Activated T-helper 1 cell treated with anti-CD3 and anti-CD28 coated beads, Interleukin-12 subunit alpha, Interleukin-12 subunit beta, Interleukin-2, Interleukin-4 antibody, amounts not matched to agents 30 ng/mL and 10 ng/mL and 1 ng/mL, durations not matched to agents 14 hours and 24 hours and 36 hours (primary cell): ENCODE measurements at places on chromosomes 2 and 18.
A peak's percentile ranks its signal among the peaks of the same experiment; 100 is the strongest.

- H3K4me3 ChIP-seq, result no peak overlapping the region
- H3K4me1 ChIP-seq, result no peaks in the 10 kb centered on the region
- peaks cover 15% of the 10 kb centered on the region for H3K27me3 ChIP-seq
- no peaks in the 10 kb centered on the region for H3K36me3 ChIP-seq
- DNase-seq, result no peak
Measured at GRCh38 chr2:235945608-235946140, 222.5 kb downstream of the GBX2 start.

- H3K4me1 ChIP-seq, result peaks cover 43% of the 10 kb centered on the region
- H3K27me3 ChIP-seq, result peaks cover 2% of the 10 kb centered on the region
- no peak overlapping the region for H3K27ac ChIP-seq
Measured at GRCh38 chr18:13538630-13539029, 187.7 kb downstream of the FAM210A start.

GRCh38 chr18:22417496-22418188, at the start of gene CTAGE1:
Gene CTAGE1, minus strand, starts transcription at chr18:22417915. Its CDS starts 104 bp downstream, at chr18:22417811.
- H3K4me3 ChIP-seq, result no peak within 1 kb of the TSS
- H3K27me3 ChIP-seq, result no peaks in the 10 kb centered on the region
- no peak for DNase-seq
- H3K36me3 ChIP-seq, result no peaks in the 10 kb centered on the region
- H3K27ac ChIP-seq, result no peak within 1 kb of the TSS

DNA sequence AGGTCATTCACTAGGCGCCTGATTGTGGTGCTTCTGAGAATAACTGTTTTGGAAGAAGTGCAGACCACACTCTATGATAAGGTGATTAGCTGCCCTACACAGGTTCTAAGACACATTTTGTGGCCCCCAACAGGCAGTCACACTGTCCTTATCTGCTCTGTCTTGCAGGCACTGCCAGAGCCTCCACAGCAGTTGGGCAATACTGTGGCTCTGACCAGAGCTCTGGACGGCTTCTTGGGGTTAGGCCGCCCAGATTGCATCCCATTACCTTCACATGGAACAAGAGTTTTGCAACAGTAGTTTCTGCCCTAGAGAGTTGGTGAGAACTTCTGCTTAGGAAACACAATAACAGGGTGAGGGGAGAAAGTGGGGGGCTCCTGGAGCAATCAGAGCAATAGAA, 22.7 kb downstream of the RUFY4 start:
- H3K27ac ChIP-seq, result no peak overlapping the region
- DNase-seq, result no peak
- H3K4me1 ChIP-seq, result no peaks in the 10 kb centered on the region
- H3K27me3 ChIP-seq, result peaks cover 3% of the 10 kb centered on the region
- H3K4me3 ChIP-seq, result no peak overlapping the region

GRCh38 chr2:24225499-24226242, 50.8 kb downstream of the FAM228A start:
- H3K27ac ChIP-seq, result no peak overlapping the region
- peaks cover 2% of the 10 kb centered on the region for H3K36me3 ChIP-seq
- no peaks in the 10 kb centered on the region for H3K27me3 ChIP-seq
- DNase-seq, result no peak

DNA sequence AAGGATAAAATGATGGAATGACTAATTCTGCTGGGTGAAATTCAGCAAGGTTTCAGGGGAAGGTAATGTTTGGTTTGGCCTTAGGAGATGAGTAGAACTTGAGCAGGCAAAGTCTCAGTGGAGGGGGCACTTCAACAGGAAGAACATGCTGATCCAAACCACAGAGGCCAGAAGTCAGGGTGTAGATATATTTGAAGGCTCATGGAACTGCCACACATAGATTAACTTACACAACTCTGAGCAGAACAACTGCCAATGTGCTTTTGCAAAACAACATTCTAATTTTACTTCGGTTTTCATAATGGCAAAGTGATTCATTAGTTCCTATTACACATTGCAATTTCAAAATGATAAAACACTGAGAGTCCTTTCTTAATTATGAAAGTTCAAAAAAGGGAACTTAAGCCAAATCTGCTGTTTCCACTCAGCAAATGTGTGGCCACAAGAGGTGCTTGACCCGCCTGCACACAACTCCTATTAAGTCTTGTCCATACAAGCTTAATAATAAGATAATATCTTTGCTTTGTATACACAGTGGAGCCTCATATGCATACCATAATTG, 284.8 kb downstream of the MREG start:
- DNase-seq, result no peak
- H3K36me3 ChIP-seq, result no peaks in the 10 kb centered on the region
- H3K4me1 ChIP-seq, result no peaks in the 10 kb centered on the region
- no peak overlapping the region for H3K27ac ChIP-seq

DNA sequence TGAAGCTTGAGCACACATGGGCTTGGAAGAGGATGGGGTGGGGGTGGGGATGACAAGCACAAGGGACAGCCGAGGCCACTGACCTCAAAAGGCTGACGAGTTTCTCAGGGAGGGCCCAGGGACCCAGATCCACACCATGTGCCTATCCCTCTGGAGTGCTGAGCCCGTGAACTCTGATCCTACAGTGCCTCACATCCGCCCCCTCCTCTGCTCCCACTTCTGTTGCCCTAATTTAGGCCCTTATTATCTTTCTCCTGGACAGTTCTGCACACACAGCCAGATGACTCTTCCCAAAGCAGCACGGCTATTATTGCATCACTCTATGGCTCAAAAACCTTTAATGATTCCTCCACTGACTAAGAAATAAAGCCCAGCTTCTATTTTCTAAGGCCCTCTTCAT, 24.8 kb downstream of the CYRIA start:
- no peak for DNase-seq
- H3K4me1 ChIP-seq, result peaks cover 27% of the 10 kb centered on the region
- no peaks in the 10 kb centered on the region for H3K27me3 ChIP-seq
- no peaks in the 10 kb centered on the region for H3K36me3 ChIP-seq
- H3K27ac ChIP-seq, result no peak overlapping the region

DNA sequence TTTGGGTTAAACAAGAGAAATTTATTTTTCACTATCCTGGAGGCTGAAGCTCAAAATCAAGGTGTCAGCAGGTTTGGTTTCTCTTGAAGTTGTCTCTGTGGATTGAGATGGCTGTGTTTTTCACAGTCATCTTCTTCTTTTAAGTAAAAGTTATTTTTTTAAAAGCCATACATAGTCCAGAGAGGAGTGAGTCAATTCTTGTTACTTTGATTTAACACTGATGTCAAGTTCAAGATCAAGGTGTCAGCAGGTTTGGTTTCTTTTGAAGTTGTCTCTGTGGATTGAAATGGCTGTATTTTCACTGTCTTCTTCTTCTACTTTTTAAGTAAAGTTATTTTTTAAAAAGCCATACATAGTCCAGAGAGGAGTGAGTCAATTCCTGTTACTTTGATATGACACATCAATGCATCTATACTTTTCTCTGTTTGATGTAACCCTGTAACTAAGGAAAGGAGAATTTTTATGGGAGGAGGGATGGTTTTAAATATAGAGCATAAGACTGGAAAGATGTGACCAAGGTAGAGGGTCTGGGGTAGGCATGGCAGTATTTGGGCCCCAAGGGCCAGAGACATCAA, 22.5 kb upstream of the RASGRP3 start:
- no peak for DNase-seq
- H3K27ac ChIP-seq, result no peak overlapping the region
- no peak overlapping the region for H3K4me3 ChIP-seq

GRCh38 chr18:11984091-11984490, 2.8 kb downstream of the IMPA2 start:
- H3K27ac ChIP-seq, result no peak overlapping the region
- peaks cover 1% of the 10 kb centered on the region for H3K36me3 ChIP-seq
- H3K27me3 ChIP-seq, result peaks cover 10% of the 10 kb centered on the region
- DNase-seq, result no peak

DNA sequence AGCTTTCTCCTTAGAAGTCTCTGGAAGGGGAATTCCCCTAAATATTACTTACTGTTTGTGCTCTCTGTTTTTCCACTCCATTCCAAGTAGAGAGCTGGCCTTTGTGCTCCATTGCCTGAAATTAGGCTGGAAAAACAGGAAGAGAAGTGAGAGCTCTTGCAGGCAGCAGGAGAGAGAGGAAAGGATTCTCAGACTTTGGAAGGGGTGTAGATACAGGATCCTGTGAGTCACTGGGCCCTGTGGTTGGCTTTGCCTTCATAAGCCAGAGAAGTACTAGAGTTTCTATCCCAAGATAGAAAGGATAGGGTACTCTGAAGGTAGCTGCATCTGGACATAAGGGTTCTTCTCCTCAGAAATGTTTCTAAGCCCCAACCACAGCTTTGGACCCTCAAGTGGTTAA, 188.9 kb downstream of the CMPK2 start:
- no peaks in the 10 kb centered on the region for H3K4me1 ChIP-seq
- peaks cover 3% of the 10 kb centered on the region for H3K27me3 ChIP-seq
- no peaks in the 10 kb centered on the region for H3K36me3 ChIP-seq
- no peak overlapping the region for H3K4me3 ChIP-seq
- no peak overlapping the region for H3K27ac ChIP-seq

DNA sequence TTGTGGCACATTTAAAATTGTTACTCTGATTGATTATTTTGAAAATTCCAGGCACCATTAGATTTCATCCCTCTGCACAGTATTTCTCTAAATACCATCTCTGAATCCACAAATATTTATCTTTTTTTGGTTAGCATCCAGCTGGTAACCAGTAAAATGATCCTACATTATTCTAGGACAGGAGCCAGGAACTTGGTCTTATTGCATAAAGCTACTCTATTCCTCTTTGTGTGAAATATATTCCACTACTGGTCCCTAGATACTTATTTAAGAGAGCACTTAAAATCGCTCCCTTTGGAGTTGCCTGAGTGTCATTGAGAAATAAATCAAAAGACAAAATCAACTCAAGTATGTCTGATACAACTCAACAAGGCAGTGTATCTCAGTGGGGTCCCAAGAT, 7.4 kb upstream of the MBOAT2 start:
- H3K27ac ChIP-seq, result no peak overlapping the region
- peaks cover 15% of the 10 kb centered on the region for H3K27me3 ChIP-seq
- no peak overlapping the region for H3K4me3 ChIP-seq

DNA sequence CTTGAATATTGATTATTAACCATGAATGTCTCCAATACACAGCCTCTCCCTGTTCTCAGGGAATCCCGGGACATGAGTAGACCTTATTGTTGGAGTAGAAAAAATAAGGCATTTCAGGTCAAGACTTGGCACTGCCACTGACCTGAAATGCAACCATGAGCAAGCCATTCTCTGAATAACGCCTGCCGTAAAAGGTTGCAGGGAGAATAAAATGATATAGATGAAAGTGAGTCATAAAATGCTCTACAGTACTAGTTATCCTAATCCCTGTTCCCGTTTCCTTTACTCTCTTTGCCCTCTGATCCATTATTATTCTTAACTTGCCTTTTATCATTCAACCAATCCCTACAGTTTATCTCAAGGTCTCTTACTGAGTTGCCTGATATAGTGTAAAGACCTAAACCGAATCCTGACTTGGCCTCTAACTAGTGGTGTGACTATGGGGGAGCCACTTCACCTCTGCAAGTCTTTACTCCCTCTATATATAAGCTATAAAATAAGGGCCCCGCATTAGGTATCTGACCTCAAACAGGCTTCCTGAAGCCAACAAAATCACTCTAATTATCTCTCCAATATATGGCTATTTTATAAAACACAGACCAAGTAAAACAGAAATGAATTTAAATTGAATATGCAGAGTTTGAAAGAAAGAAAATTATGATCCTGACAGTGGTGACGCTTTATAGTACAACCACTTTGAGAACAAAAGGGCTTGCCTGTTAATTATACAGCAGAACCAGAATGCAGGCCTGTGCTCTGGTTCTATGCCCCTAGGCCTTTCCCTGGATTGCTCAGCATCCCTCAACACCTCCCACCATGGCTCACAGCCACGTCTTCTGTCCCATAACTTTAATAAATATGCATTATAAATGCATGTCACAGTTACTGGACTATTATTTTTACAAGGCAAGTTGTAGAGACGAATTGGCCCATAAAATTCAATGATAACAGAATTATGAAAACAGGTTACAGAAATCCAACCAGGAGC, 183.1 kb downstream of the STK39 start:
- H3K27ac ChIP-seq, result no peak overlapping the region
- no peak overlapping the region for H3K4me3 ChIP-seq
- H3K4me1 ChIP-seq, result no peaks in the 10 kb centered on the region
- DNase-seq, result no peak
- no peaks in the 10 kb centered on the region for H3K27me3 ChIP-seq
- H3K36me3 ChIP-seq, result peaks cover 20% of the 10 kb centered on the region

GRCh38 chr2:174025271-174026121, 60.3 kb upstream of the SP3 start:
- no peak for DNase-seq
- no peak overlapping the region for H3K27ac ChIP-seq
- H3K4me1 ChIP-seq, result no peaks in the 10 kb centered on the region

GRCh38 chr2:101828257-101828656, 130.8 kb downstream of the MAP4K4 start:
- H3K36me3 ChIP-seq, result peaks cover 23% of the 10 kb centered on the region
- H3K27ac ChIP-seq, result peak overlapping the region; percentile 77
- H3K4me3 ChIP-seq, result peak overlapping the region; percentile 19
- DNase-seq, result no peak
- H3K27me3 ChIP-seq, result no peaks in the 10 kb centered on the region
- peaks cover 76% of the 10 kb centered on the region for H3K4me1 ChIP-seq

DNA sequence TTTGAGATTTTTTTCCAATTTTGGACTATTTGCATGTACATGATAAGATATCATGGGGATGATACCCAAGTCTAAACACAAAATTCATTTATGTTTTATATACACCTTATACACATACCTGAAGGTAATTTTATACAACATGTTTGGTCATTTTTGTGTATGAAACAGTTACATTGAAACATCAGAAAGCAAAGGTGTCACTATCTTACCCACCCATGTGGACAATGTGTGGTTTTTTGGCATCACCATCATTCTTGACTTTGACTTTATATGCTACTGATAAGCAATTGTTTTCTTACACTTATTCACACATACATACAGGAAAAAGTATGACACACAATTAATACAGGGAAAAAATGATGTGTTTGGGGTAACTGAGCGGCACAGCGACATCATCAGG, 51.0 kb upstream of the ACVR1 start:
- no peak for DNase-seq
- peaks cover 2% of the 10 kb centered on the region for H3K27me3 ChIP-seq
- no peaks in the 10 kb centered on the region for H3K36me3 ChIP-seq
- no peaks in the 10 kb centered on the region for H3K4me1 ChIP-seq
- H3K4me3 ChIP-seq, result no peak overlapping the region
